H4 (cell line): ENCODE measurements at places on chromosomes 11 and 22. TPM values are rescaled to one million over a fixed set of nuclear protein-coding genes. Genes with fewer than 3 reads are reported as not detected.

MIAT gene
- under 0.01 TPM in 1 of 2 replicates, not detected in the other for total RNA-seq

XKR3 gene
- total RNA-seq, result 0.06 TPM in 1 of 2 replicates, not detected in the other

MRGPRX3 gene
- total RNA-seq, result not detected in 2 replicates

RCOR2 gene
- 0.49 and 0.66 TPM in 2 replicates for total RNA-seq

PRODH gene
- 0.10 TPM in 1 of 2 replicates, not detected in the other for total RNA-seq

CCDC73 gene
- total RNA-seq, result not detected in 2 replicates

SPINDOC gene
- 13.1 and 14.4 TPM in 2 replicates for total RNA-seq

CARNS1 gene
- total RNA-seq, result not detected in 2 replicates

OR51G2 gene
- total RNA-seq, result not detected in 2 replicates

FOSL1 gene
- 12.9 and 18.0 TPM in 2 replicates for total RNA-seq

ABCC8 gene
- total RNA-seq, result not detected in 2 replicates

SCN3B gene
- total RNA-seq, result 0.39 TPM in 1 of 2 replicates, not detected in the other

APLNR gene
- total RNA-seq, result 0.10 TPM in 1 of 2 replicates, not detected in the other

FGF19 gene
- 0.17 TPM in 1 of 2 replicates, not detected in the other for total RNA-seq

CLDN5 gene
- not detected in 2 replicates for total RNA-seq

SLC7A4 gene
- not detected in 2 replicates for total RNA-seq

C11orf97 gene
- not detected in 2 replicates for total RNA-seq

MS4A1 gene
- total RNA-seq, result not detected in 2 replicates

C11orf42 gene
- total RNA-seq, result not detected in 2 replicates

OR6M1 gene
- not detected in 2 replicates for total RNA-seq

ROBO4 gene
- total RNA-seq, result 0.06 TPM in 1 of 2 replicates, not detected in the other

APOL4 gene
- 2.7 and 3.6 TPM in 2 replicates for total RNA-seq

FGF3 gene
- not detected in 2 replicates for total RNA-seq

OR5T1 gene
- total RNA-seq, result not detected in 2 replicates

AIFM3 gene
- not detected in 2 replicates for total RNA-seq

E2F8 gene
- 4.0 and 7.7 TPM in 2 replicates for total RNA-seq

PNPLA3 gene
- total RNA-seq, result 5.2 and 7.8 TPM in 2 replicates

GNAZ gene
- 2.3 and 3.4 TPM in 2 replicates for total RNA-seq

SYCE3 gene
- total RNA-seq, result not detected in 2 replicates

MISFA gene
- 2.8 and 4.3 TPM in 2 replicates for total RNA-seq

GVQW3 gene
- total RNA-seq, result 0.08 and 1.2 TPM in 2 replicates

MMP12 gene
- 0.41 and 1.5 TPM in 2 replicates for total RNA-seq

ARHGEF17 gene
- 3.3 and 3.9 TPM in 2 replicates for total RNA-seq

OR5P2 gene
- not detected in 2 replicates for total RNA-seq

MAPK1 gene
- 15.1 and 22.1 TPM in 2 replicates for total RNA-seq

SEPTIN5 gene
- 10.9 and 15.8 TPM in 2 replicates for total RNA-seq

TEAD1 gene
- total RNA-seq, result 33.8 and 42.3 TPM in 2 replicates

AP1B1 gene
- 22.6 TPM in 2 replicates for total RNA-seq

MPPED2 gene
- 1.8 and 3.5 TPM in 2 replicates for total RNA-seq

MRPL48 gene
- total RNA-seq, result 46.7 and 167 TPM in 2 replicates

RIC3 gene
- total RNA-seq, result 0.80 and 1.1 TPM in 2 replicates

SPON1 gene
- total RNA-seq, result 0.14 TPM in 1 of 2 replicates, not detected in the other

OR2AG1 gene
- total RNA-seq, result not detected in 2 replicates

RHOD gene
- total RNA-seq, result not detected in 2 replicates

PLEKHA7 gene
- total RNA-seq, result 0.75 TPM in 1 of 2 replicates, not detected in the other

HTR3B gene
- total RNA-seq, result not detected in 2 replicates

TTLL8 gene
- total RNA-seq, result not detected in 2 replicates

SLN gene
- 1.9 TPM in 1 of 2 replicates, not detected in the other for total RNA-seq

C11orf52 gene
- total RNA-seq, result not detected in 2 replicates

GGTLC3 gene
- not detected in 2 replicates for total RNA-seq

SCARF2 gene
- total RNA-seq, result 7.7 TPM in 2 replicates

BEST1 gene
- 0.39 and 0.62 TPM in 2 replicates for total RNA-seq

SCN4B gene
- 2.5 and 3.9 TPM in 2 replicates for total RNA-seq

SMCO4 gene
- total RNA-seq, result 22.9 and 75.8 TPM in 2 replicates

SLC35E4 gene
- 0.56 and 1.8 TPM in 2 replicates for total RNA-seq

YPEL1 gene
- 0.52 and 0.64 TPM in 2 replicates for total RNA-seq

NEFH gene
- total RNA-seq, result not detected in 2 replicates
